ENCODE measurements at places on chromosomes 13 and 19.

GRCh38 chr13:52399708-52400107 lies 6.3 kb downstream of the THSD1 start:
- DNase-seq = no peak

DNA sequence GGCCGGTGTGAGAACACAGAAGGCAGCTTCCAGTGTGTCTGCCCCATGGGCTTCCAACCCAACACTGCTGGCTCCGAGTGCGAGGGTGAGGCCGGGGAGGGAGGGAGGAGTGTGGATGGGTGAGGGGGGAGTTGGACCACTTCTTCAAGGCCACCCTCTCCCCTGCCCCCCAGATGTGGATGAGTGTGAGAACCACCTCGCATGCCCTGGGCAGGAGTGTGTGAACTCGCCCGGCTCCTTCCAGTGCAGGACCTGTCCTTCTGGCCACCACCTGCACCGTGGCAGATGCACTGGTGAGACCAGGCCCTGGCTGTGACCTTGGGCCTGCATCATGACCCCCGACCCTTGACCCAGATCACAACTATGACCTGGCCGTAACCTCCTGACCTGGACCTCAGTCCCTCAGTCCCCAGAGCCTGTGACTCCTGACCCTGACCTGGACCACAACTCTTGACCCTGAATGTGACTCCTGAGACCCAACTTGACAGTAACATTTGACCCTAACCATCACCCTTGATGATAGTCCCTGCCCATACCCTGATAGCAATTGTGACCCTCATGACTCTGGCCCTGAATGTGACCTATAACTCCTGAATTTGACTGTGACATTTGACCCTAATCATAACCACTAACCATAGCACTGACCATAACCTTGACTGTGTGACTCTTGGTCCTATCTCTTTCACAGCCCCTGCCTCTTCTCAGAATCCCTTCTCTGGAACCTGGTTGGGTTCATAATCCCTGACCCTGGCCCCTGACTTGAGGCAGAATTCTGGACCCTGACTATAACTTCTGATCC lies 10.9 kb downstream of the LTBP4 start:
- no peak for DNase-seq

DNA sequence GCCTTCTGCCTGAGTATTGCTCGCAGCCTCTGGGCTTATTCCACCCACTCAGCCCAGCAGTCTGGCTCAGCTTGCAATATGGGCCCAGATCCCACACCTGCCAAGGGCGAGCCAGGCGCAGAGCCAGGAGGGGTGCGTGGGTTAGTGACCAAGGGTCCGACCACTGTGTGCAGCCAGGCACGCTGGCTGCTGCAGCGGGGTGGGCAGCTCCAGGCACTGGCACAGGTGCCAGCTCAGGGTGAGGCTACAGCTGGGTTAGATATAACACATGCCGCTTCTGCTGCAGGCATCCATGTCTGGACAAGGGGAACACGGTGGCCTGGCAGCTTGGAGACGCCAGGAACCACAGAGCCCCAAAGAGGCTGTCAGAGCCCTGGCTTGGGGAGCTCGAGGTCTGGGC lies 12.6 kb upstream of the URAD start:
- no peak for DNase-seq

DNA sequence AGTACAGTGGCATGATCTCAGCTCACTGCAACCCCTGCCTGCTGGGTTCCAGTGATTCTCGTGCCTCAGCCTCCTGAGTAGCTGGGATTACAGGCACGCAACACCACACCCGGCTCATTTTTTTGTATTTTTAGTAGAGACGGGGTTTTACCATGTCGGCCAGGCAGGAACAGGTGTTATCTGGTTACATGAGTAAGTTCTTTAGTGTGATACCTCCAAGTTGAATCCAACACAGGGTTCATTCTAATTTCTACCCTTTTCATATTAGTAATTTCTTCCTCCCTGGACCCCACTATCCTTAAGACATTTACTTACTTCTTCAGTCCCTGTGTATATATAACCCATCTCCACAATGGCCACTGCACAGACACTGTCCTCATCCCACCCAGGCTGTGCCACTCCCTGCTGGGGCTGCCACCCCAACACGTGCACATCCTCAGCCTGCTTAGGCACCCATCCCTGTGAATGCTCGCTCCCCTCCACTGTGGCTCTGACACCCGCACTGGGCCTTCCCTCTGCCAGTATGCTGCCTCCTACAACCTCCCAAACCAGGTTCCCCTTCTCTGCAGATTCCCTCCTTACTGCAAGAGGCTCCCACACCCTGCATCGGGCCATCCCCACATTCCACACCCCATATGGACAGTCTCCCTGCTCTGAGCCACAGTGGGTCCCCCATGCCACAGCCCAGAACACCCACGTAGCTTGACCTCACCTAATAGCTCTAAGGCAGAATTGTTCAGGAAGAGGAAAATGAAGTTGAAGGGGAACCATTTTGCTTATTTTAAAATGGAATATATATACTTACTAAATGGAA lies 147.1 kb downstream of the TBC1D4 start:
- DNase-seq = no peak

GRCh38 chr13:85230691-85231093 lies 568.5 kb downstream of the SLITRK6 start:
- DNase-seq = no peak

- DNase-seq = no peak
These were observed 1.1 kb downstream of the EDDM13 start for GRCh38 chr19:56273563-56274117.

- DNase-seq = no peak
These were observed 100.8 kb upstream of the WASF3 start for GRCh38 chr13:26456650-26457049.

GRCh38 chr19:43538922-43539321 lies 5.9 kb downstream of the ZNF575 start:
- DNase-seq = no peak

DNA sequence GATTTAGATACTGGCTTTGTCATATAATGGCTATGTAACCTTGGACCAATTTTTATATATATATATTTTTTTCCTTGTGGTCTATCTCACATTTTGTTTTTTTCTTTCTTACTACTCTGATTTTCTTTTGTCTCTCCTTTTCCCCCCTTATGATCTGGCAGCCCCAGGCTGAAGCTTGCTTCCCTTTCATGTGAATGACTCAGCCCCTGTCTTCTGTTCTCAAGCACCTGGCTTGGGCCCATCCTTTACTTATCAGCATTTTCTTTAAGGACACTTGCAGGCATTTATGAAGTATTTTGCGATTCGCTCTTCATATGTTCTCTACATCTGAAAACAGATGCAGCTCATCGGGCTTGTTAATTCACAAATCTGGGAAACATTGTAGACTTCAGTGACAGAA lies 163.6 kb downstream of the SPRY2 start:
- no peak for DNase-seq

GRCh38 chr19:38401148-38401547 lies 1.7 kb upstream of the FAM98C start:
- no peak for DNase-seq

DNA sequence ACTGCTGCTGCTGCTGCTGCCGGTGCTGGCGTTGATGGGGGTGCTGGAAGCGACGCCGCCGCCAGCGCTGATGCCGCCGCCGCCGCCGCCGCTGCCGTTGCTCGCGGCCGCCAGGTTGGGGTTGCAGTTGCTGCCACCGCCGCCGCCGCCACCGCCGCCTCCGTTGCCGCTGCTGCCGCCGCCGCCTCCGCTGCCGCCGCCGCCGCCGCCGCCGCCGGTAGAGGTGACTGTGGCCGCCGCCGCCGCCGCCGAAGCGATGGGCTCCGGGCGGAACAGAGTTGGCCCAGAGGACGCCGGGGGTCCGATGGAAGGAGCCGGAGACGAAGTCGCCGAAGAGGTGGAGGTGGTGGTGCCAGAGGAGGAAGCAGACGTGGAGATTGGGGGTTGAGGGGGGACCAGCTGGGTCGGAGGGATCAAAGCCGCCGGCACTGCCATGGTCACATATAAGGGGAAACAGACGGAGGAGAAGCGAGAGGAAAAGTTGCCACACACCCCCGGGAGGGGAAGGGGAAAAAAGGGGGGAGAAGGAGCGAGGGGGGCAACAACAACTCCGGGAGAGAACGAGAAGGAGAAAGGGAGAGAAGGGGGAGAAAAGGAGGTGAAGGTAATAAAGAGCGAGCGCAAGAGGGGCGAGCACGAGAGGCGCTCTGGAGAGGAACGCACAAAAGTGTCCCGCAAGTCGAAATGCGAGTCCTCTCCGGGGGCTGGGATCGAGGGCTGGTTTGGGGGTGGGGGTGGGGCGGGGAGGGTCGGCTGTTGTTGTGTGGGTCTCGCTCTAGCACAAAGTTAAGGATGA lies 471 bp downstream of the DACH1 start:
- DNase-seq = no peak

DNA sequence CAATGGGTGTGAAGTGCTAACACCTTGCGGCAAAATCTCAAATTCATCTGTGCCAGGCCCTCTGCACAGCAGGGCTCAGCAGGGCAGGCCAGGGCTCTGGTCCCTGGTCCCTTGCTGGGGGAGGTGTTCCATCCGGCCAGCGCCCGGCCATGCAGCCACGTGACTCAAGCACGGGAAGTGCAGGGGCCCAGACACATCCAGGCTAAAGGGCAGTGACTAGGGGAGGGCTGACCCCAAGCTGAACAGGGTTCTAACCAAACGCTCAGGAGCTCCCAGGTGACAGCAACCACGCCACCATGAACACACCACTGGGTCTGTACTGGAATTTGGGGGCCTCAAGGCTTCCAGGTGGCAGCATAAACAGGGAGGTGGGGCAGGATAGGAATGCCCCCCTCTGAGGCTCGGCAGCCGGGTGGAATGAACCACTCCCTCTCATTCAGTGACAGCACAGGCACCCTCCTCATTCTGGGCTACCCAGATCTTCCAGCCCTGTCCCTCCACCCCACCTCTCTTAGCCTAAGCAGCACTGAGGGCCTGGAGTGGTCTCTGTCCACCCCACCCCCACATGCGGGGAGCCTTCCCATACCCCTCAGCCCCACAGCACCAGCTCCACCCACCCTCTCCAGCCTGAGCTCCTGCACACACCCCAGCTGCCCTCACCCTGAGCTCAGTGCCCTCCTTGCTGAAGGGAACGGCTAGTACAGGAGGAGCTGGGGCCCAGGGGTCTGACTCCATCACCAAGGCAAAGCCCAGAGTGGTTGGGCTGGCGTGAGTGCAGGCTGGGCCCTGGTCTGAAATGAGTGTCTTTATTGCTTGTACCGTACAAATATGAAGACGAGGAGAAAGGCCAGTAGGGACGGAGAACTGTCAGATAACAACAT lies 5.3 kb upstream of the CCNP start:
- no peak for DNase-seq

DNA sequence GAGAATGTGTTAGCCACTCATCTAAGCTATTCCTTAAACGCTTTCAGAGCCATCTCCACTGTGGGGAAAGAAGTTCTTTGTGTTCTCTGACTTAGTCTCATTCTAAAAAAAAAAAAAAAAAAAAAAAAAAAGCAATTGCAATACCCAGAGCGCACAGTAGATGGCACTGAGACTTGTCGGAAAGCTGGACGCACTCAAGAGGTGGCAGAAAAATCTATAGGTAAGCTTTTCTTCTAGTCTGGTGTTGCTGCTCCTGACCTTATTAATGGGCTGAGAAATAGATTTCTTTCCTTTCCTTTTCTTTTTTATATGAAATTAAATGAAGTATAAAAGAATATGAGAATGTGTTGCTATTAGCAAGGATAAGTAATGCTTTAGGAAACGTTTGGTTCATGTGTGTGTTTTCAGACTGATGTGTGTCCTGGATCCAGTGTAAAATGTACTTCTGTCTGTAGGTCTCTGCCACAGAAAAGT lies 4.7 kb upstream of the GJB2 start:
- DNase-seq = no peak

- no peak for DNase-seq
These were observed 27.7 kb downstream of the MPHOSPH8 start for GRCh38 chr13:19661126-19661525.

- no peak for DNase-seq
These were observed 602.2 kb downstream of the UQCRFS1 start for GRCh38 chr19:28610731-28611130.

DNA sequence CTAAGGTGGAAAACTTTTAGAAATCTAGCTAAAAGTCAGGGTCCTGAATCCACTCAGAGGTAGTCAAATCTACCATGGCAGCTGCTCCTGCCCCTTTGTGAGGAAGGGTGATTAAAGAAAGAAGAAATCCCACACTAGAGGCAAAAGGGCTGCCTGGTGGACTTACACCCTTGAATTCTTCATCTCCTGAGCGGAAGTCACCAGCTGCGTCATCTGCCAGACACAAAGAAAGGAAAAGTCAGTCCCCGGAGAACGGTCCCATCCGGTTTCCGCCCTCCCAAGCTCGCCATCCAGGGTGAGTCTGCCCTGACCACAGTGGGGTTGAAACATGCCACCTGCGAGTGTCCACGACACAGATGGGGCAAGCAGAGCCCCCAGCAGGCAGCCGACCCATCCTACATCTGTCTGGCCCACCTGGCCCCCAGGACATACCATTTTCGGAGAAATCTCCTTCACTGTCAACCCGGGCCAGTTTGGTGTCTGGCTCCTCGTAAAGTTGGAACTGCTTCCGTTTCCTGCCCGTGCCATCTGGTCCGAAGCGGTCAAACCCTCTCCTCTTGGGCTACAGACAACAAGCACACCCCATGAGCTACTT lies 7.7 kb downstream of the AKAP8 start:
- no peak for DNase-seq

GRCh38 chr13:42804244-42804874 lies 23.0 kb downstream of the FAM216B start:
- no peak for DNase-seq

- no peak for DNase-seq
These were observed 26.6 kb downstream of the SLAIN1 start for GRCh38 chr13:77724092-77724491.

GRCh38 chr13:62643799-62644524 lies 1228.3 kb upstream of the PCDH20 start:
- DNase-seq = no peak

- DNase-seq = no peak
These were observed 734 bp upstream of the TRMT1 start for GRCh38 chr19:13117176-13117771.

- no peak for DNase-seq
These were observed 14.8 kb upstream of the EID2 start for GRCh38 chr19:39554701-39555311.

GRCh38 chr19:17075864-17076542 lies 426 bp downstream of the MYO9B start:
- no peak for DNase-seq

Measured in HS-27A (cell line).